ENCODE measurements at places on chromosomes 2 and 18.

GRCh38 chr2:183038341-183039300 lies at the start of gene NCKAP1:
TSS of gene NCKAP1 (minus strand) at chr2:183038457. CDS start at chr2:183038099, 358 bp downstream.
- peak; percentile 90 for DNase-seq

- no peak for DNase-seq
These were observed 33.7 kb downstream of the YES1 start for GRCh38 chr18:778194-778927.

GRCh38 chr2:38748943-38749804 lies 2.0 kb downstream of the SRSF7 start:
- no peak for DNase-seq

- no peak for DNase-seq
These were observed 69.6 kb upstream of the CD28 start for GRCh38 chr2:203636588-203637470.

- no peak for DNase-seq
These were observed 470.1 kb downstream of the TMX3 start for GRCh38 chr18:68244786-68245185.

GRCh38 chr2:65402323-65402722 lies 30.1 kb downstream of the SPRED2 start:
- no peak for DNase-seq

DNA sequence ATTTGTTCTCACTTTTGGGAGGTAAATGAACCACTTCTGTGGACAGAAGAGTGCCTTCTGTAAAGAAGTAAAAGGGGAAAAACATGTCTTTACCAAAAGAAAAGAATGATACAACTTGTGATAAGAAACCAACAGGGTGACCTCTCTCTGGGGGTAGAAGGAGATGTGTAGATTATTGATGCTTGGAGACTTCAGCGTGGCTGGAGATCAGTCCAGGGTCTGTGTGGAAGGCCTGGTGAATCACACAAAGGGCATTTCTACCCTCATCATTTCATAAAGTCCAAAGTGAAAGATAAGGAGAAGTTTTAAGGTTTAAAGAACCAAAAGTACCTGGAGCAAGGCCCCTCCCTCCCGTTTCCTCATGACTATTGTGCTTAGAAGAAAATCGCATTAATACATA lies 142.5 kb downstream of the NCK2 start:
- peak; percentile 24 for DNase-seq

- no peak for DNase-seq
These were observed 74.9 kb downstream of the ID2 start for GRCh38 chr2:8756716-8757115.

- no peak for DNase-seq
These were observed 929.5 kb downstream of the ERBB4 start for GRCh38 chr2:211609127-211609526.

DNA sequence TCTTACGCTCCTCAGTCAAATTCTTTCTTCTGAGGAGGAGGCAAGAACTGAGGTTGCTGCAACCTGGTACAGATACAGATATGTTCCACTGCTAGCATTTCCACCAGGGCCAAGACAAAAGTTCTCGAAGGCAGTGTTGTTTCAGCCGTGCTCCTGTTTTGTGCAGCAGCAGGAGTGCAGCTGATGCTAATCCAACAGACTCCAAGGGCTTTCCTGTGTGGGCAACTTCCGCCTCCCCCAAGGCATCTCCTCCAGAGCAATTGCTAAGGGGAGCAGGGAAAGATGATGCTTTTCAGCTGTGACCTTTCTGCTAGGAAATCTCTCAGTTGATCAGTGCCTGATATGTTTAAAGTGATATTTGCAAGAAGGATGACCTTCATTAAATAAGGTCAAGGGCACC lies 52.6 kb upstream of the DAPL1 start:
- no peak for DNase-seq

GRCh38 chr18:23810396-23810795 lies 121.1 kb downstream of the LAMA3 start:
- no peak for DNase-seq

- DNase-seq, result no peak
These were observed 2.0 kb downstream of the IDH1 start for GRCh38 chr2:208252716-208253492.

DNA sequence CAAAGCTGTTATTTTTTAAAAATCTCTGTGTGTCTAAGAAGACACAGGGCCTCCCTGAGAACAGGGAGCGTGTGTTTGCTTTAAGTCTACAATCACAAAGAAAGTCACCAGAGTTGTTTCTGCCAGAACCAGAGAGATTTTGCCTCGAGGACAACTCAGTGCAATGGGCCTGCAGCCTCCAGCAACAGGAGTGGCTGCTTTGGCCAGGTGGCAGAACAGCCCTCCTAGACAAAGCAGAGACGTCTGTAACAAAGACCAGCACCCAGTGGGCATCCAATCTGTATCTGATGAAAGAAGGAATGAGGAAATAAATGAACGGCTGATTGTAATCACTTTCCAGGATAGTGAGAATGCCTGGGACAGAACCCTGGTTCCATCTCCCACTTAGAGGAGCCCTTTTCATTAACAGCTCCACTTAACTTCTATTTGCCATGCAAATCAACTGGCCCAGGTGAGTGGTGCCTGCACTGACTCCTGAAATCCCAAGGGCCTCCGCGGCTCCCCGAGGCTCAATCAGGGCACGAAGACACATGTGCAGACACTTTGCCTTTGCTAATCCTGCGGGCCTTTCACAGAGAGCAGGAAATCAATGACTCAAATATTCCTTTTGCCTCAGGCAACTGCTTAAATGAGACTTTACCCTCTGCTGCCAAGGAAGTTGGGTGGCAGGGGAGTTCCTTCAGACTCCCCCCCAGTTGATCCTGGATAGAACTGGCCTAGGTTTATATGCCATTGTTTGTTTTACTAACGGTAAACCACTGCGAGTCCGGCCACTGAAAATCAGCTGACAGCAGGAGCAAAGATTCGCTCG lies 146.5 kb downstream of the CABLES1 start:
- DNase-seq, result no peak

GRCh38 chr2:11677136-11678055 lies 7.4 kb upstream of the NTSR2 start:
- peak; percentile 59 for DNase-seq

DNA sequence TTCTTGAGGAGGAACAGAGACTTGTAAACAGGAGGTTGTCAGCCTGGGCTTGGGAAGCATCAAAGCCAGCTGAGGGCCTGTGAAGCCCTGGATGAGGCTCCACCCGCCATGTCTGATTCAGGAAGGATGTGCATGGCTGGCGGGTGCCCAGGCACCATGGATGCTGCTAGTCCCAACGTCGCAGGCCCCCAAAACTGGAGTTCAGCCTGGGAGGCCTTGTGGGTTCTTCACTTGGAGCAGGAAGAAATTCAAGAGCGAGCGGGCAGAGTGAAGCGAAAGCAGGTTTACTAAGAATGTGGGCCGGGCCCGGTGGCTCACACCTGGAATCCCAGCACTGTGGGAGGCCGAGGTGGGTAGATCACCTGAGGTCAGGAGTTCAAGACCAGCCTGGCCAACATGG lies 12.1 kb upstream of the PXDN start:
- peak; percentile 57 for DNase-seq

DNA sequence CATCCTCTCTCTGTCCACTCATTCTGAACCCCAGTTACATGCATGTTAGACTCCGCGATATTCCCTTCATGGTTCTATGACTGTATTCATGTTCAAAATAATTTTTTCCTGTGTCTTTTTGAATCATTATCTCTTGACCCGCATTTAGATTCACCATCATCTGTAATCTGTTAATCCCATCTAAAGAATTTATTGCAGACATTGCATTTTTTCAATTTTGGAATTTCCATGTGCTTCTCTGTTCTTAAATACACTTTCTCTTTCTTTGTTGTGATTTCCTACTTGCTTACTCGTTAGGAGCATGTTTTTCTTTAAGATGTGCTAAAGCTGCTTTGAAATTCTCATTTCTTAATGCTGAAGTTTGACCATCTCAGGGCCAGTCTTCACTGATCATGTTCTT lies 122.2 kb downstream of the ATP9B start:
- DNase-seq, result no peak

GRCh38 chr2:44960871-44961270 lies 19.4 kb downstream of the SIX3 start:
- DNase-seq, result no peak

GRCh38 chr2:47819834-47820233 lies 36.9 kb downstream of the MSH6 start:
- DNase-seq, result no peak

GRCh38 chr2:96993367-96993766 lies 7.0 kb upstream of the FAM178B start:
- DNase-seq, result no peak

DNA sequence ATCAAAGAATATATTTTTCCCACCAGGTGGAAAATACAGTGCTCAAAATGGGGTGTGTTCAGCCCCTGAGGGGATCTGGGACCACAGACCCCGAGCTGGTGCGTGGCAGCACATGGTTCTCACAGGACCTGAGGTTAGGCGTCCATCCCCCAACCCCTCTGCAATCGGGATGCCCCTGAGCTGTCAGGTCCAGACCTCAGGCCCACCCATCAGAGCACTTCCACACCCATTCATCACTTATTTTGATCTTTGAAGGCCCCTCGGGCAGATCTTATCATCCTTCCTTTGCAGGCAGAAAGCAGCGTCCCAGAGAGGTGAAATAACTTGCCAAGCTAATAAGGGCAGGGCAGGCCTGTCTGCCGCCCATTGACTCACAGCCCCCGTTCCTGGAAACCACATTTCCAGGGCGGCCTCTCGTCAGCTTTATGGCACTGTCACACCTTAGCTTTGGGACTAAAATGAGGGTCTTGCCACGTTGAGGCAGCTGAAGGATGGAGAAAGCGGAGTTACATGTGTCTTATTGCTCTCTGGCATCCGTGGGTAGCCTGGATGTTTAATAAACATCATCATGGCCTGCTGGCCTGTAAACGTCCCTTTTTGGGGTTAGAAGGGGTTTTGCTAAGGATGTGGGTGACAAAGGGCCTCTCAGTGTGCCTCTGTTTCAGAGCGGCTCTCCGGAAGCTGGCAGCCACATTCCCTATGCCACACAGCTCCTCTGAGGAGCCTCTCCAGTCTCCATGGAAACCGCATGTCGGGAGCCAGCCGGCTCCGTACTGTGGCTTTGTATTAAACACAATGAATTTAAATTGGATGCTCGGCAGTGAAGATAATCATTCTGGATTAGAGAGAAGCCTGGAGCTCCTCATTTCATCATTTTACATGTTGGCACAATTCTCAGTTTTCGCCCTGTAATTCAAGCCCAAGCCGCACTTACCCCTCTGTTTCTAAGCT lies 58.3 kb upstream of the MAPRE3 start:
- no peak for DNase-seq

DNA sequence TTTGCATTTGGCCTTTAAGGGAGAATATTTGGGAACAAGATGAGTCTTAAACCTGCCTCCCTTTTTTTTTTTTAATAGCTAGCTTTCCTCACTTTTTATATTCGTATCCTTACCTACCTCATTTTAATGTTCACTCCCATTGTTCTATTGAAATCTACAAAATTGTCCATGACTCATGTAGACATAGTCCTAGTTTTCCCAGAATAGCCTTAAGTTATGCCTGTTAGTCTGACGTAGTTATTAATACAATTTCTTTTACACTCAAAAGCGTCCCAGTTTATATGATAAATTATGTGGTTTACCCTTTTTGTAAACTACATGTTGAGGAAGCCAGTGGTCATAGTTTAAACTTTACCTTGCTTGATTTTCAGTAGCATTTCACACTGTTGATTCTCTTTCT lies 73.4 kb downstream of the UBR3 start:
- DNase-seq, result no peak

DNA sequence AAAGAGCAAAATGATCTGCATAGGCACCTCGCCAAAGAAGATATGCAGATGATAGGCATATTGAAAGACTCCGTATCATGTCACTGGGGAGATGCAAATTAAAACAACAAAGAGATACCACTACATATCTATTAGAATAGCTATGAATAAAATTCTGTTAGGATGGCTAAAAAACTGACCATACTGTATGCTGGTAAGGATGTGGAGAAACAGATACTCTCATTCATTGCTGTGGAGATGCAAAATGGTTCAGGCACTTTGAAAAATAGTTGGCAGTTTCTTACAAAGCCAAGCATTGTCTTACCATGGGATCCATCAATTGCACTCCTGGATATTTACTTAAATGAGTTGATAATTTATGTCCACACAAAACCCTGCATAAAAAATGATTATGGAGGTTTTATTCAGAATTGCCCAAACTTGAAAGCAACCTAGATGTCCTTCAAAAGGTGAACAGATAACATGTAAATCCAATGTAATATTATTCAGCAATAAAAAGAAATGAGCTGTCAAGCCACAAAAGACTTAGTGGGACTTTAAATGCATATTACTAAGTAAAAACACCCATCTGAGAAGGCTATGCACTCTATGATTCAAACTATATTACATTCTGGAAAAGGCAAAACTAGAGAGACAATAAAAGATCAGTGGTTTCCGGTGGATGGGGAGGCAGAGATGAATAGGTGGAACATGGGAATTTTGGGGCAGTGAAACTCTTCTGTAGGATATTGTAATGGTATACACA lies 31.2 kb downstream of the ZNF385B start:
- DNase-seq, result no peak

- DNase-seq, result no peak
These were observed 149.7 kb upstream of the ZNF236 start for GRCh38 chr18:76672627-76673026.

DNA sequence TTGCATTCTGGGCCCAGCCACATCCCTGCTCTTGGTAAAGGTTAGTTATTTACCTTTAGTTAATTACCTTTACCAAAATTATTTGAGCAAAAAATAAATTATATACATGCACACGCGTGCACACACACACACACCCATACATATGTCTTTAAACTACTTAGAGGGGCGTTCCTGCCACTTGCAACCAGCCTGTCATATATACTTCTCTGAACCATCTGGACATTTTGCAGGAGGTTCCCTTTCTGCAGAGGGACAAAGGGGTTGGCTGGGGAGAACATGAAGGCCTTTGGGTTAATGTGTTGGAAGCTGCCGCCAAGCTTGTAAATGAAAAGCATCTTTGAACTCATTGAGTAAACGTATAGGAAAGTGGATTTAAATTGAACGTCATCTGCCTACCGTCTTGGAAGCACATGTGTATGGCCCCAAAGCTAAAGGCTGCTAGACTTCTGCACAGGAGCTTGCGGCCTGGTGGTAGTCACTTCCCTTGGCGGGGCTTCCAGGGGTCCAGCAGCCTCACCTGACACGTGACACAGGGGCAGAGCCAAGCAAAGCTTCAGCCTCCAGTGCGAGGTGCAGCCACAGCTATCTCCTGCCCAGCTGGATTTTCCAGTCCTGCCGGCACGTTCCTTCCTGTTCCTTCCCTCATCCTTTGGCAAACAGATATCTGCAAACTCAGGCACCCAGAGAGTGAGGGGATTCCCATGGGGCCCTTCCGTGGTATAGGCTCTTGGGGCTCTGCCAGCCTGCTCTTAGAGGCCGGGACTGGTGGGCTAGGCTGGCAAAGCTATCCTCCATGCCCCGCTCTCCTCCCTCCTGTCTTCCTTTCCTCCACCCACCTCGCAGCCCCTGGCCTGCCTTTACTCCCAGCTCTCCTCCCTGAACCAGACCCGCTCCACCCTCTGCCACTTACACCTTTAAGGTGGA lies 46.1 kb downstream of the SERTAD2 start:
- peak; percentile 72 for DNase-seq
